Activated CD4-positive, CD25-positive, alpha-beta regulatory T cell treated with anti-CD3 and anti-CD28 coated beads, Interleukin-2, amount 50 U/mL, for 24 hours (primary cell): ENCODE measurements at places on chromosomes 5 and 9.

- no peak for ATAC-seq
These were observed 2016.3 kb upstream of the CDH9 start for GRCh38 chr5:29054694-29055093.

DNA sequence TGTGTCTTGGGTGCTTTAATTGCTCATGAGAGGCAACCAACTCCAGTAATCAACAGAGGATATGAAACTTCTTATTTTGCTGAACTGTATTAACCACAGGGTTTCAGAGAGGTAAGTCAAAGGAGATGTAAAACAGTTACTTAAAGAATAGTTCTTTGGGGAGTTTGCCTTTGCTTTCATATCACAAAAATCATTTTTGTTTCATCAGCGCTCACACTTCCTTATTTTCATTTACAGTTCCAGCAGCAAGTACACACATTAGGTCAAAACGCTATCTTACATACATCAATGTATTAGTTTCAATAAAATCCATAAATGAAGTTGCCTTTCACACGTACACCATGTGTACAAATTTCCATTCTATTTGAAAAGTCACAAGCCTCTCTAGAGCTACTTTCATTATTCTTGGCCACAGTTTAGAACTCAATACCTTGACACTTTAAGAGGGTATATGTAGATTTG lies 50.1 kb downstream of the ST8SIA4 start:
- peak; percentile 94 for ATAC-seq

GRCh38 chr9:85944672-85945071 lies 3.7 kb downstream of the NAA35 start:
- ATAC-seq, result no peak

GRCh38 chr9:7228726-7229125 lies 471.0 kb downstream of the KDM4C start:
- ATAC-seq, result no peak

- ATAC-seq, result no peak
These were observed 306.7 kb upstream of the CLINT1 start for GRCh38 chr5:158165647-158166046.

DNA sequence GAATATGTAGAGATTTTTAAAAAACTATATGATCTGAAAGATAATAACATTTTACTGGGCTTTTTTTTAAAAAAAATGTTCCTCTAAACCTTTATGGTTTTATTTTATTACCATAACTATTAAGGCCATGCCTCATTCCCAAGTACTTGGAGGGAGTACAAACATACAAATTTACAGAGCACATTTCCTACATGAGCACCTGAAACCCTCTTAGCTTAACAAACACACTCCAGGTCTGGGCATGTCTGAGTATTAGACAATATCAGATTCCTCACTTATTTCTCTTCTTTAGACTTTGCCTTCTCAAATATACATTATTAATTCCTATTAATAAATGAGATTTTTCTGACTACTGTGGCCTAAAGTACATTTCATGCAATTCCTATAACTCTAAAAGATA lies 319.2 kb downstream of the SLCO4C1 start:
- ATAC-seq, result no peak

- ATAC-seq, result no peak
These were observed 31.9 kb downstream of the PALM2AKAP2 start for GRCh38 chr9:109811876-109812275.

DNA sequence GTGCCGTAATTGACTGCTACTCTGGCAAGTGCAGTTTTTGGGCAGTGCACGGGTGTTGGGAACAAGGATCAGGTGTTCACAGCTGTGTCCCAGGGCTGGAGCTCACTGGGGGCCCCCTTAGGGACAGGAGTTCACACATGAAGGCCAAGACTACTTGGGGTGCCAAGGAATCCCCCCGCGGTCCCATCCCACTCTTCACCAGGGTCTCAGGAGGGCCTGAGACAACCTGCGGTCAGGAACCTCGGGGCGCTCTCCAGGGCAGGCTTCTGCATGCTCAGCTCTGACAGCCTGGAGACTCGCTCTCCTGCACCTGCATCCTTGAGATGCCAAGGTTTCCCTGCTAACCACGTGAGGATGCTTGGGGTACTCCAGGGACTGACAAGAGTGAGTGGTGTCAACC lies 2.3 kb upstream of the MAN1B1 start:
- no peak for ATAC-seq
